ENCODE measurements at places on chromosomes 6 and 20.

- no peak for DNase-seq
Observed at GRCh38 chr6:30136570-30137286, 788 bp downstream of the TRIM40 start.

GRCh38 chr6:118288355-118289124, 259.6 kb upstream of the PLN start:
- DNase-seq = no peak

GRCh38 chr6:150567823-150568383, 31.8 kb upstream of the PLEKHG1 start:
- DNase-seq = no peak

- DNase-seq = no peak
Observed at GRCh38 chr6:122657601-122658000, 47.4 kb downstream of the PKIB start.

- no peak for DNase-seq
Observed at GRCh38 chr20:38095017-38095686, 61.6 kb downstream of the RPRD1B start.

DNA sequence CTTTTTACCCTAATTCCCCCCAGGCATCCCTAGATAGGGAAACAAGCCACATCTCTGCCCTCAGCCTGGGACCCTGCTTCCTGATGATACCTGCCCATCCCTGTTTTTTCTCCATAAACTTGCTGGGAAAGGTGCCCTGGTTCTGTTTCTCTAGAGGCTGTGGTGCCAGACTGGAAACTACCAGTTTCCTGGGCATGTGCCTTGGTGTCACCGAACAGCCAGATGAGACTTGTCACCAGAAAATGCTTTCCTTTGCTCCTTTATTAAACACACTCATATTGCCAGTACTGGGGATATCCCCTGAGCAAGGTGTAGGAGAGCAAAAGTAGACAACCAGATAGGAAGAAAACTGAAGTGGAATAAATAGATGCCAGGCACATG, 16.8 kb downstream of the SRSF3 start:
- DNase-seq = no peak

GRCh38 chr20:19512886-19513677, 245.0 kb upstream of the RIN2 start:
- no peak for DNase-seq

DNA sequence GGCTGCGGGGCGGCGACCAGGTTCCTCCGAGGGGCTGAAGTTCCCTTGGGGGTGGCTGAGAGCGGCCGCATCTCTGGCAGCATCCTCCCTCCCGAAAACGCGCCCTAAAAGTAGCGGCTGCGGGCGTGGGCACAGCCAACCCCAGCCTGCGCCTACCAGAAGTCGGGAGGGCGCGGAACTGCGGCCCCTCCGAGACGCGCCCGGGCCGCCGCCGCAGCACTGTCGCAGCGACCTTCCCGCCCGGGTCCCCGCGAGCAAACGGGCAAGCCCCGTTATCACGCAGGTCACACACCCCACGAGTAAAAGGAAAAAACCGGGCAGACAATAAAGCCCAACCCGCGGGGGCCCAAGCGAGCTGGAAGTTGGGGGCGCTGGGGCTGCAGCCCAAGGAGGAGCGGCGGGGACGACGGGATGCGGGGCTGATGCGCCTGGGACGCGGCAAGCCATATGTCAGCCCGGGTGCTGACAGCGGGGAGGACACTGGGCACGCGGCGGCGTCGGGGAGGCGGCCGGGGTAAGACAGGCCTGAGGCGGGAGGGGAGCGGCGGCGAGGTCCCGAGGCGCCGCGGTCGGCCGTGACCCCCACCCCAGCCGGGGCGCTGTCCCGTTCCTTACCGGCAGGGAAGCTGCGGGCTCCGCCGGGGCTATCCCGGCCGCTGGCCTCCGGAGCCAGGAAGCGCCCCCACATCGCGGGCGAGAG, 659 bp downstream of the CEP85L start:
- DNase-seq = peak; percentile 21

DNA sequence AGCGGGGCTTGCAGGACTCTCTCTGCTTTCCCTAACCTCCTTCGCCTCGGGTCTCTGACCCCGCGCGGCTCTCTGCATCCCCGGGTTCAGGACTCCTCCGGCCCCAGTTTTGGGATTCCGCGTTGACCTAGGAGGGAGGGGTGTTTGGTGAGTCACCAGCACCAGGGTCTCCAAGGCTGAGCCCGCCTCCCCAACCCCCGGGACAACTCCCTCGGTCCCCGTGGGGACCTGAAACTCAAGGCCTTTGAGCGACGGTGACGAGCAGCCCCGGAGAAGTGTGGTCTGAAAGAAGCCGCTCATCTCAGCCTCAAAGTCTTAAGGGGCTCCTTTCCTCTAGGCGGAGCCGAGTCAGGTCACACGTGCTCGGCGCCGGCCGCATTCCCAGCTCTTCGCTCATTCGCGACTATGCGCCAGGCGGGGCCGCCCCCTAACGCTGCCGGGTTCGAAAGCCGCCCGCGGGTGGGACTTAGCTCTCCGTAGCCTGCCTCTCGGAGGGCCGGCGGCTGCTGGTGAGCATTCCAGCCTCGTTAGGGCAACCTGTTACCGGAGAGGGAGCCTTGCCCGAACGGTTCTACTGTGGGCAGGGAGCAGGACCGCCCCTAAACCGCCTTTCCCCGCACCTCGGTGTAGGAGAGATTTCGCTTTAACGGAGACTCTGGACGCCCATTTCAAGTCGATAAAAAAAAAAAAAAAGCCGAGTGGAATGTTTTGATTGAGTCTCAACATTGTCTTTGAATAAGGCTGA, 3.0 kb upstream of the PRDM13 start:
- no peak for DNase-seq

DNA sequence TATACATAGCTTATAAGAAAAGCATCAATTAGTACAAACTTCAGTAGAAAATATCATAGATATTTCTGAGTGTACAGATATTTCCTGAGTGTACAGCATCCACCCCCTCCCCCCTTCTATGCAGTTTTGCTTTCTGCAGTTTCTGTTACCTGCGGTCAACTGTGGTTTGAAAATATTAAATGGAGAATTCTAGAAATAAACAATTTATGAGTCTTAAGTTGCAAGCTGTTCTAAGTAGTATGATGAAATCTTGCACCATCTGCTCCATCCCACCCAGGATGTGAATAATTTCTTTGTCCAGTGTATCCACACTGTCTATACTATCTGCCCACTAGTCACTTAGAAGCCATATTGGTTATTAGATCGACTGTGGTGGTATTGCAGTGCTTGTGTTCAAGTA, 15.8 kb upstream of the GPR63 start:
- DNase-seq = no peak

DNA sequence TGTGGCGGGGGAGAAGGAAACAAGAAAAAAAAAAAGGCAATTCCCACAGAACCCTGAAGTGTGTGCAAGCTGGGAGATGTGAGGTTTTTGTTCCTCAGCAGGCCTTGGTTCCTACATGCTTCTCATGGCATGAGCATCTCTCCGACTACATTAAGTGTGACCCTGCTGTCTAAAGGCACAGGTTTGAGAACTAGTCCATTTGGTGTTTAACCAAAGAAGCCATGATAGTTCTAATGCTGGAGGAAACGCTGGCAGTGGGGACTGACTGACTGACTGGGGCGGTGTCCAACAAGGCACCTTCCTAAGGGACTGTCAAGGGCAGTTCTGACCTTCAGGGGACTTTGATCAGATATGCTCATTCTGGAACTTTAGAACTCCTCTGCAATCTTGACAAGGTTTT, 3.8 kb downstream of the TXNDC5 start:
- DNase-seq = no peak

DNA sequence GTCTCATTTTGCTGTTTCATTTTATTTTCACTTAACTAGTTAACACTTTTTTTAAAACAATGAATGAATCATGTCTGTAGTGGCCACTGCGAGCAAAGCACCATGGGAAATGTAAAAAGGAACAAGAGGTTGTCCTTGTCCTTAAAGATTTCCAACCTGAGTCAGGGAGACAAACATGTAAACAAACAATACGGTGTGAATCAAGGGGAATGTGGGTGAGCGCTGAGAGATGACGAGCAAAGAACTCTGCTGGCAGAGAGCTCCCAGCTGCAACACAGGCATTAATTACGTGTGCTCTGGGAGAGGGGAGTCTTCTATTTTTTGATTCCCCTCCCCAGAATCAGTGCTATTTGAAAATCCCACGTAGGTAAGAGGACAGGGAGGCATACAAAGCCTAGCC, 84.3 kb downstream of the ATXN1 start:
- no peak for DNase-seq
